Thoracic aorta (tissue), 2 donors: ENCODE measurements at places on chromosomes 1 and 21. TPM values are rescaled to one million over a fixed set of nuclear protein-coding genes. Genes with fewer than 3 reads are reported as not detected.

MYOG gene
- not detected for total RNA-seq

RNF2 gene
- 15.7 TPM for total RNA-seq

KRTAP21-2 gene
- not detected for total RNA-seq

FCGR3B gene
- total RNA-seq, result 4.6 TPM

C2CD2 gene
- total RNA-seq, result 77.3 TPM

GRCh38 chr1:27968692-27969091 lies 8.9 kb downstream of the XKR8 start:
- H3K27me3 ChIP-seq, result no peaks in the 10 kb centered on the region
- no peak overlapping the region for H3K27ac ChIP-seq
- no peak overlapping the region for H3K4me3 ChIP-seq
- H3K36me3 ChIP-seq, result peaks cover 24% of the 10 kb centered on the region
- no peaks in the 10 kb centered on the region for H3K4me1 ChIP-seq

FAM131C gene
- not detected for total RNA-seq
